Suprapubic skin (tissue), 4 donors: ENCODE measurements at places on chromosomes 4 and X. TPM values are rescaled to one million over a fixed set of nuclear protein-coding genes. Genes with fewer than 3 reads are reported as not detected.
A peak's percentile ranks its signal among the peaks of the same experiment; 100 is the strongest.

GRCh38 chr4:105344141-105344540, 129.7 kb downstream of the PPA2 start:
- H3K27ac ChIP-seq, result no peak overlapping the region
- H3K27me3 ChIP-seq, result no peaks in the 10 kb centered on the region
- DNase-seq, result no peak
- no peaks in the 10 kb centered on the region for H3K4me1 ChIP-seq

- no peak overlapping the region for H3K4me3 ChIP-seq
- no peak overlapping the region for H3K27ac ChIP-seq
- no peak for DNase-seq
- H3K27me3 ChIP-seq, result no peaks in the 10 kb centered on the region
Observed at GRCh38 chrX:100829730-100830129, 9.5 kb downstream of the CSTF2 start.

DNA sequence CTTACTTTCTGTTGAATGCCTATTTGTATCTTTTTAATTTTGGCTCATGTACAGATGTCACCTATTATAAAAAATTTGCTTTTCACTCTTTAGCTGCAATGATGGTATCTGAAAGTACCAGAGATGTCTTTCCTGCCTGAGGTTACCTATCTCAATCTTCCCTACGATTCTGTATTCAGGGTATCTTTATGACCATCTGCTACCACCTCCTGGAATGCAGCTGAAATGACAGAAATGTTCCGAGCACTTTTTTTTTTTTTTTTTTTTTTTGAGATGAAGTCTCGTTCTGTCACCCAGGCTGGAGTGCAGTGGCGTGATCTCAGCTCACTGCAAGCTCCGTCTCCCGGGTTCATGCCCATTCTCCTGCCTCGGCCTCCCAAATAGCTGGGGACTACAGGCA, 136.4 kb downstream of the REPS2 start:
- peaks cover 2% of the 10 kb centered on the region for H3K4me1 ChIP-seq
- no peaks in the 10 kb centered on the region for H3K36me3 ChIP-seq
- no peaks in the 10 kb centered on the region for H3K27me3 ChIP-seq
- no peak for DNase-seq
- H3K4me3 ChIP-seq, result no peak overlapping the region
- H3K27ac ChIP-seq, result no peak overlapping the region

DNA sequence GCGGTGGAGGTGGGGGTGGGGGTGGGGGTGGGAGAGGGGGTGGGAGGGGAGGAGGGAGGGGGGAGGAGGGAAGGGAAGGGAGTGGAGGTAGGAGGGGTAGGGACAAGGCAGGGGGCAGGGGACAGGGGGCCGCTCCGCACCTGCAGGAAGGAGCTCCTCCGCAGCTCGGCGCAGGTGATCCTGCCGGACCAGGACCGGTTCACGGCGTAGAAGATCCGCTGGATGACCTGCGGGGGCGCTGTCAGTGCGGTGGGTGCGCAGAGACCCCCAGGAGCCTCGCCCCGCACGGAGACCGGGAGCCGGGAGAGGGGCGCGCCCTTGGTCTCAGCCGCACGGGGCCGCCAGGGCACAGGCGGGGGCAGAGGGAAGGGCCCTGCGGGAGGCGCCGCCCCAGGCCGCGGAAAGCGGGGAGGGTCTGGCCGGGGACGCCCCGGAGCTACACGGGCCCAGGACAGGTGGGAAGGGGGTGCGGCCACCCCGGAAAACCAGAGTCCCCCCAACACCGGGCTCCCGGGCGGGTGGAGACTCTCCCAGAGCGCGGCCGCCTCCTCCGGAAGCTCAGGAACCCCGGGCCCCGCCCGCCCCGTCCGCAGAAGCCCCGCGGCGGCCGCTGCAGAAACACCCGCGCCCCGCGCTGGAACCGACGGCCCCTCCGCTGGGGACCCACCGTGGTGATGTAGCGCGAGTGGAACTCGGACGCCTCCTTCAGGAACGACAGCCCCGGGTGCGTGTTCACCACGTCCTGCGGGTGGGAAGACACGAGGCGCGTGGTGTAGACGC, 27.6 kb upstream of the GTPBP6 start:
- no peaks in the 10 kb centered on the region for H3K4me1 ChIP-seq
- no peak overlapping the region for H3K27ac ChIP-seq
- peaks cover 44% of the 10 kb centered on the region for H3K36me3 ChIP-seq
- no peaks in the 10 kb centered on the region for H3K27me3 ChIP-seq

- H3K4me1 ChIP-seq, result peaks cover 34% of the 10 kb centered on the region
- H3K36me3 ChIP-seq, result no peaks in the 10 kb centered on the region
- H3K27me3 ChIP-seq, result no peaks in the 10 kb centered on the region
- H3K27ac ChIP-seq, result no peak overlapping the region
Observed at GRCh38 chr4:152529880-152530279, 6.0 kb downstream of the FBXW7 start.

- DNase-seq, result no peak
- H3K27ac ChIP-seq, result no peak overlapping the region
- no peaks in the 10 kb centered on the region for H3K36me3 ChIP-seq
- H3K4me1 ChIP-seq, result peaks cover 22% of the 10 kb centered on the region
- H3K27me3 ChIP-seq, result peaks cover 9% of the 10 kb centered on the region
Observed at GRCh38 chr4:186032259-186032658, 36.7 kb upstream of the TLR3 start.

- peak overlapping the region; percentile 41 for H3K27ac ChIP-seq
- DNase-seq, result no peak
- peak overlapping the region; percentile 5 for H3K4me3 ChIP-seq
Observed at GRCh38 chrX:53287493-53288138, 6.2 kb upstream of the IQSEC2 start.

- no peak overlapping the region for H3K4me3 ChIP-seq
- H3K36me3 ChIP-seq, result no peaks in the 10 kb centered on the region
- H3K27me3 ChIP-seq, result no peaks in the 10 kb centered on the region
- peaks cover 2% of the 10 kb centered on the region for H3K4me1 ChIP-seq
- DNase-seq, result no peak
Observed at GRCh38 chr4:26701786-26702227, 117.9 kb downstream of the TBC1D19 start.

DNA sequence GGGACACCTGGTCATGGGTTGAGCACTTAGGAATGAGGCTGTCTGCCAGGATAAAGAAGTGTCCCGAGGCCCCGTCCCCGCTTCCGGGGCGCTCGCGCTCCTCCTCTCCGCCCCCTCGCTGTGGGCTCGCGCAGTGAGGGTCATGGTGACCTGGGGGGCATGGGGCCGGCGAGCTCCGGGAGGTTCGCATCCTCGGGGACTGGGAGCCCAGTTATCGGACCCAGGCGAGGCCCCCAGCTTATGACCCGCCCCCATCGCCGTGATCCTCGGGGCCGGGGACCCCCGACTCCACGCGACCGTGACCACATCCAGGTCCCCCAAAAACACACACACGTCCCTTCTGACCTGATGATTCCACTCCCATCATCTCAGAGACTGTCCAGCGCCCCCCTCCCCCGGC, 35.3 kb upstream of the SRPX start:
- H3K36me3 ChIP-seq, result no peaks in the 10 kb centered on the region
- H3K27me3 ChIP-seq, result no peaks in the 10 kb centered on the region
- no peak overlapping the region for H3K27ac ChIP-seq
- no peak overlapping the region for H3K4me3 ChIP-seq
- no peaks in the 10 kb centered on the region for H3K4me1 ChIP-seq

DNA sequence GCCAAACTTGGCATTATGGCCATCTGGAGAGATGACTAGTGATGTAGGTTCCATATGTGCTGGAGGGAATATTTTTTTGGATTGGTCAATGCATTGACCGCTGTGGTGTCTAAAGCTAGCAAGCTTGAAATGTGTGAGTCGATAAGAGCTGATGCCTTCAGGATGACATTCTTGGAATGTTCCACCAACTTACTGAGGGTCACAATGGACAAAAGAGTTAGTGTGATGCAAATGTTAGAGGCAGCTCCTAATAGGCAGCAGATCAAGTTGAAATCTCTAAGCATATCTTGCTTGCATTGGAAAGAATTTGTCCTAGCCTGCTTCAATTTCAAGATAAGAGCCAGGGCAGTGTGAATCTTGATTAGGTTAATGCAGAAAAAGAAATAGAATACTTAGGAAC, 210.4 kb upstream of the AFF2 start:
- H3K27me3 ChIP-seq, result no peaks in the 10 kb centered on the region
- no peak overlapping the region for H3K4me3 ChIP-seq
- no peaks in the 10 kb centered on the region for H3K36me3 ChIP-seq
- no peak for DNase-seq
- H3K27ac ChIP-seq, result no peak overlapping the region
- no peaks in the 10 kb centered on the region for H3K4me1 ChIP-seq

GRCh38 chrX:13666836-13667235, 13.9 kb downstream of the TCEANC start:
- DNase-seq, result no peak
- no peak overlapping the region for H3K27ac ChIP-seq
- H3K36me3 ChIP-seq, result no peaks in the 10 kb centered on the region
- no peaks in the 10 kb centered on the region for H3K27me3 ChIP-seq
- no peak overlapping the region for H3K4me3 ChIP-seq

DNA sequence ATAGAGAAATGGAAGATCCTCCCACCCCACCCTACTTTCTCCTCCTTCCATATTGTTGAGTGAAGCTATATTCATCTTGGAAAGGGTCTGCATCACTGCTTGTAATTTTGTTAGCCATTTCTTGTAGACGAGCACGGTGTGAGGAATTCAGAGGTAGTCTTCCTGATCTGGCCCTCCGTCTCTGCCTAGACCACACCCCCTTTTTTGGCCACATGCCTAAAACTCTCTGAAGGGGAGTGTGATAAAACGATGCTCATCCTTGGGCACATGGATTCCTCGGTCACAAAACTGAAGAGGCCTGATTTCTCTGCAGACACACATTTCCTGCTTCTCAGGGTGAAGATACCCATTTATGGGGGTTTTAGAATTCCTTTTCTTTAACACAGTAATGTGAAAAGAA, 182.8 kb downstream of the LARP7 start:
- H3K27me3 ChIP-seq, result no peaks in the 10 kb centered on the region
- H3K27ac ChIP-seq, result no peak overlapping the region
- H3K4me3 ChIP-seq, result no peak overlapping the region
- H3K36me3 ChIP-seq, result no peaks in the 10 kb centered on the region
- DNase-seq, result no peak

- peaks cover 24% of the 10 kb centered on the region for H3K4me1 ChIP-seq
- H3K36me3 ChIP-seq, result peaks cover 3% of the 10 kb centered on the region
- no peak overlapping the region for H3K4me3 ChIP-seq
Observed at GRCh38 chr4:99024481-99025275, 29.2 kb downstream of the METAP1 start.

Gene F8A3
- 21.9 TPM for total RNA-seq

Gene ADRA2C
- 3.3 TPM for total RNA-seq
